ENCODE measurements at places on chromosomes 1 and 21.

- no peak for DNase-seq
Measured at GRCh38 chr1:93804412-93804811, 74.6 kb downstream of the DNTTIP2 start.

- no peak for DNase-seq
Measured at GRCh38 chr1:117000142-117000541, 1.4 kb upstream of the CD101 start.

GRCh38 chr1:79193211-79194079, 186.9 kb upstream of the ADGRL4 start:
- DNase-seq = no peak

GRCh38 chr1:2632051-2632430, 775 bp downstream of the MMEL1 start:
- no peak for DNase-seq

- no peak for DNase-seq
Measured at GRCh38 chr1:58576325-58576726, 726 bp downstream of the TACSTD2 start.

- no peak for DNase-seq
Measured at GRCh38 chr1:30601316-30602085, 121.9 kb downstream of the MATN1 start.

DNA sequence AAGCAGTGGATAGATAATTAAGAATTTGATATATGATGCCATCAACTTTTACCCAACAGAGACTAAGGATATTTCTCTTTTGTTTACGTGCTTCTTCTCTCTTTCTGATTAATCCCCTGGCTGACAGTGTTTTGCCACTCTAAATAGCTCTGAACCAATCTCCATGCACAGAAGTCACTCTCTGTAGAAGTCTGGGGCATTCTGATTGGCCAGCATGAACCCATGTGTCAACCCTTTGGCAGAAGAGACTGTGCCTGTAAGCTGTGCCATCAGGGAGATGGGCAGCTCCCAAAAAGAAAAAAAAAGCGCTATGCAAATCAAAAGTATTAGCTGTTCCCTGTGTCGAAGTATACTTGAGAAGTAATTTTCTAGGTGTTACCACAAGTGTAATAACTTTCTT, 34.1 kb upstream of the NRIP1 start:
- DNase-seq = no peak

DNA sequence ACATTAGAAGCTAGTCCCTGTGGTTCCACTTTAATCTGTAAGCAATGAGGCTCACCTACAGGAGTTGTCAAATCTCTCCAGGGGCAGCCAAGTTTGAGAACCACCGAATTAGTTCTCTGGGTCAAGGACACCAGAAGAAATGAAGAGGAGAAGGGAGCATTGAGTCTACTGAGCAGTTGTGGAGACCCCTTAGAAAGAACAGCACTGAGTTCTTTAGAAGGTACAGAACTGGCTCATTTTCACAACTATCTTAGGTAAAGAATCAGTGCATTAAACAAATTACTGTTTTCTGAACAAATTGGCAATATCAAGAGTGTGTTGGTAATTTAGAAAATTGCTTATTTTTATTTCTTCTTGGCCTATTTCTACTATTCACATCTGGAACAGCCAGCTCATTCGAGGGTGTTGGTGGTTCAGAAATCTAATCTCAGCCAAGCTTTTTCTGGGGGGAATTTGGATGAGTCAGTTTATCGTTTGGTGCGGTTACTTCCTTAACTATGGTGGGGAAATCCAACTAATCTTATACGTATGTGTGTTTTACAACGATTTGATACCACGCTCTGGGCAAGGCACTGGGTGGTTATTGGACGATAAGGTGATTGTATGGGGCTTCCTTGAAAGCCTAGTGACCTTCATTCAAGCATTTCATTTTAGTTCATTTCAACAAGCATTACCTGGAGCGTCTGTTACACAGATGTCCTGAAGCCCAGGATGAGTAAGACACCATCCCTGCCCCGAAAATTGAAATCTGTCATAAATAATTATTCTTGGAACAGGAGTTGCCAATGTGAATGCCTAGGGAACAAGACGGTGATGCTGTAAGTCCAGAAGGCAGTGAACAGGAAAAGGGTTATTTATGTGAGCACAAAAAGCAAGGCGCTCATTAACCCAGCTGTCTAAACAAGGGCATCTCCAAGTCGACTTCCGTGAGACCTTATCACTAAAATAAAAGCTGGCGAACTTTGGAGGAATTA, 52.0 kb upstream of the TMPRSS2 start:
- no peak for DNase-seq

Measured in stimulated activated naive CD4-positive, alpha-beta T cell treated with Interleukin-2 at 50 U/mL for 16 hours (primary cell).